Esophagus mucosa (tissue), 1 donor: ENCODE measurements at places on chromosomes 2 and 18. TPM values are rescaled to one million over a fixed set of nuclear protein-coding genes. Genes with fewer than 3 reads are reported as not detected.

IL37 gene
- not detected for total RNA-seq

- no peak for ATAC-seq
Measured at GRCh38 chr18:59231114-59231513, 11.2 kb downstream of the GRP start.

DNA sequence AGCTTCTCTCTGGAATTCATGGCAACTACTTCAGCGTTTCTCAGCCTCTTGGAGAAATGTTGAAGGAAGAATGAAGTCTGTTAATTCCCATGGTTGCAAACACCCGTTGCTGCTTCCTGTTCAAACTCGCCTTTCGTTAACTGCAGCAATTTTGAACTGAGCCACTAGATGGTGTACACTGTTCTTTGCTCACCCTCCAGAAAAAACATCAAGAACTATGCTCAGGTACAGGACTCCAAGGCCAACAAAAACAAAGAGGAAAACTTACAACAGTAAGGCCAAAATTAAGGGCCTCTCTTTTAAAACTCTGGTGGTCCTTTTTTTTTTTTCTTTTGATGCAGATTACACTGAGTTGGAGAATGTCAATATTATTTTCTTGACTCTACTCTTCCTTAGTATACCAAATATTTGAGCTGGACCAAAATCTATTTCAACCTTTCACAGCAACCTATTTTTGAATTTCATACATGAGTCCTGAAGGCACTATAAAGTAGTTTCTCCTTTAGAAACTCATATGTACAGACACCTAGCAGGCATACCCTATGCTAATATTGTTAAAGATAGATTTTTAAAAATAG is 58.2 kb downstream of the KLHL14 start:
- peak; percentile 87 for ATAC-seq

DNA sequence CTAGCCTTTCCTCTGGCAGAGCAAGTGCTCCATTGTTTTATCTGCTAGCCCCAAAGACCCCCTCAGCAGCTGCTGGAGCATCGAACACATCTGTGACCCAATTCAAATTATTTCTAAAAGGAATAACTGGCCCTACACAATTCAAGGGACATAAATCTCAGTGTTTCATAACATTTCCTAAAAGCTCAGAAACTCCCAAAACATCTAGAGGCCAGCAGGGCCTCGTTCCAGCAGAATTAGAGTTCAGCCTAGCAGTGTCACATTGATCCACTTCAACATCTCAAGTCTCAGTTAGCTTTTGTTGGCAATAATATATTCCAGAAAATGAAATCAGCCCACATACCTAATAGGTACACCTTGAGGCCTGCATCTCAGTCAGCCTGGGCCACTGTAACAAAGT is 179.1 kb downstream of the ETAA1 start:
- no peak for ATAC-seq

DUSP19 gene
- total RNA-seq, result 1.2 TPM

DNA sequence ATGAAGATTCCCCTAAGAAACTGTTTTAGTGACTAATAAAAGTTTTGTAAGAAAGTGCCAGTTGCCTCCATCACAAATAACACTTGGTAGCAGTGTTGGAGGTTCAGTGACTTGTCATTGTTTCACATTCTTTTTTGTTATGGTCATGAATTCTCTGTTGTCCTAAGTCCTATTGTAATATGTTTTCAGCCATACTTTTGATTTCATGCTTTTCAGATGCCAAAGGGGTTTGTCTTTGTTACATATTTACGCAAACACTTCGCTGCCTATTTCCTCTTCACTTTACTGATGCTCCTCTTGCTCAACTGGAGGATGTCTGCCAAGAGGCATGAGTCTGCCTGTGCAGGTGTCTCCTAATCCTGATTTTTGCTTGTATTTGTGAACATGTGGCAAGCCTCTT is 66.6 kb downstream of the PHLPP1 start:
- peak; percentile 89 for ATAC-seq

GRCh38 chr2:58770846-58771245 is 529.7 kb upstream of the FANCL start:
- ATAC-seq, result no peak

GRCh38 chr2:213248637-213249036 is 35.6 kb upstream of the SPAG16 start:
- ATAC-seq, result peak; percentile 97

GRCh38 chr18:45538444-45538843 is 76.8 kb upstream of the SLC14A2 start:
- no peak for ATAC-seq

- ATAC-seq, result peak; percentile 32
Measured at GRCh38 chr2:235087832-235088495, 136.1 kb downstream of the SH3BP4 start.

GRCh38 chr2:143875295-143876233 is 644.4 kb downstream of the ZEB2 start:
- no peak for ATAC-seq

GRCh38 chr2:95356821-95357700 is 45.4 kb upstream of the FAHD2A start:
- ATAC-seq, result no peak

DNA sequence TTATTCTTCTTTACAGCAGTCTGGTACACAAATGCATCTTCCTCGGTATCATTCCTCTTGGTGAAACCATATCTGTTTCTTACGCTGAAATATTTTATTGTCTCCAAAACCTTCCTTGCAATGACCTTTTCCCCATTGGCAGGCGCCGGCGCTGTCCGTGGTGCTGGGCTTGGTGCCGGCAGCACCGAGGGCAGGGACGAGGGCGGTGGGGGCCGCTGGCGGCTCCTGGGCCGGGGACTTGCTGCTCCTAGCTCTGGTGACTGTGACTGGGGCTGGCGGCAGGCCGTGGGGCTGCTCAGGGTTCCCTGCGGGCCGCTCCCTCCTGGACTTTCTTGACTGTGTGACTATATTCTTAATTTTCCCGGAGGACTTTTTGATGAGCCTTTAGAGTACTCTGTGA is 72.5 kb downstream of the GPR39 start:
- ATAC-seq, result no peak

GRCh38 chr18:78838183-78838582 is 141.4 kb upstream of the SALL3 start:
- ATAC-seq, result no peak

- ATAC-seq, result no peak
Measured at GRCh38 chr2:165871025-165871424, 77.0 kb upstream of the GALNT3 start.

- ATAC-seq, result no peak
Measured at GRCh38 chr2:131645177-131645765, 117.6 kb downstream of the CCDC74A start.

RNF152 gene
- total RNA-seq, result 7.7 TPM

GRCh38 chr2:198161151-198161550 is 356.8 kb downstream of the PLCL1 start:
- no peak for ATAC-seq

DNA sequence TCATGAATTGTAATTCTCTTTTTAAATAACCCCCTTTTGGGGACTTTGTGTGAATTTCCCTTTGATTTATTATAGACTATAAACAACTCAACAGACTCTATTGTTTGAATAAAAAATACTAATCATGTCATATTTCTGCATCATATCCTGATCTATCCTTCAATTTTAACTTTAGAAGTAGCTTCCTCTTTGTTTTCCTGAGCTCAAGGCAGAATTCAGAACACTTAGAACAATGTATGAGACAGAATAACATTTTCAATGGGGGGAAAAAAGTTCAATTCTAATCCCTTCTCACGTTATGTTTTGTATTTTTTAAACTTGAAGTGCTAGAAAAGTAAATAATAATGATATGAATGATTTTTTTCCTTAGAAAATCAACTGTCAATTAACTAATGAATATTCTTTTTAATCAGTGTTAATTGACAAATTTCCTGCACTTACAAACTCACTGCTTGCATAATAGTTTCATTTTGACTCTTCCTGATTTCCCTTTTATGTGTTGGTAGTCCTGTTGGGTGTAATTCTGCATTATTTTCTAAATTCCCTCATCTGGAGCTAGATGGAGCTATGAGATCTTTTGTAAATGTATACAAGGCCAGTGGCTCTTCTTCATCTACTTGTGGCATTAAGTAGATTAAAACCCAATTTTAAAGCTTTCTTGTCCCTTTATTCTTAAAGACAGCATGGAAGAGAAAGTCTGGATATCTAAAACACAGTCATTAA is 326.1 kb downstream of the PARD3B start:
- ATAC-seq, result no peak

DNA sequence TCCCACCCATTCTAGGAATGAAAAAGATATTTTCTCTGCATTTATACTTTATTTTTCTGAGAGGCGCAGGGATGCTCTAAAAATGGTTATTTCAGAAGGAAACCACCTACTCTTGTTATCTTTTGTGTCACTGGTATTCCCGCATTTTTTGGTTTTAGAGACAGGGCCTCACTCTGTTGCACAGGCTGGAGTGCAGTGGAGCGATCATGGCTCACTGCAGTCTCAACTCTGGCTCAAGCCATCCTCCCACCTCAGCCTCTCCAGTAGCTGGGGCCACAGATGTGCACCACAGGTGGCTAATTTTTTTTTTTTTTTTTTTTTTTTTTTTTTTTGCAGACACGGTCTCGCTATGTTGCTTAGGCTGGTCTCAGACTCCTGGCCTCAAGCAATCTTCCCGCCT is 135.9 kb downstream of the NCK2 start:
- no peak for ATAC-seq

HJURP gene
- 9.4 TPM for total RNA-seq

DNA sequence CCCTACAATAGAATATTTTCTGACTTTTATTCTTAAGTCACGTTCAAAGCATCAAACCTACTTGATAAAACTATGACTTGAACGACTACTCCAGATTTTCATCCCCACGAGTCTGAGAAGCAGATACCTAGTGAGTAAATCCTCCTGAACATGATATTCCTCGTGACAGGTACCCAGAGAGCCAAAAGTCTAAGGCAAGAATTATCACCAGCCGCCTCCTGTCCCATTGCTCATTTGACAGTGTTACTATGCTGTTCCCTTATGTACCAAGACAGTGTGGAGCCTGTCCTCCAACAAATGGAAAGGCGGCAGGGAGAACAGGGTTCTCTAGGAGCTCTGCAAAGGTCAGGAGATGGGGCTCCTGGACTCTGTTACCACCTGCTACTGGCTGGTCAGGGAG is 8.3 kb upstream of the ALPK2 start:
- no peak for ATAC-seq

GREB1 gene
- 0.60 TPM for total RNA-seq

GRCh38 chr2:8761529-8762164 is 75.8 kb downstream of the KIDINS220 start:
- no peak for ATAC-seq

QPCT gene
- total RNA-seq, result 5.9 TPM

DNA sequence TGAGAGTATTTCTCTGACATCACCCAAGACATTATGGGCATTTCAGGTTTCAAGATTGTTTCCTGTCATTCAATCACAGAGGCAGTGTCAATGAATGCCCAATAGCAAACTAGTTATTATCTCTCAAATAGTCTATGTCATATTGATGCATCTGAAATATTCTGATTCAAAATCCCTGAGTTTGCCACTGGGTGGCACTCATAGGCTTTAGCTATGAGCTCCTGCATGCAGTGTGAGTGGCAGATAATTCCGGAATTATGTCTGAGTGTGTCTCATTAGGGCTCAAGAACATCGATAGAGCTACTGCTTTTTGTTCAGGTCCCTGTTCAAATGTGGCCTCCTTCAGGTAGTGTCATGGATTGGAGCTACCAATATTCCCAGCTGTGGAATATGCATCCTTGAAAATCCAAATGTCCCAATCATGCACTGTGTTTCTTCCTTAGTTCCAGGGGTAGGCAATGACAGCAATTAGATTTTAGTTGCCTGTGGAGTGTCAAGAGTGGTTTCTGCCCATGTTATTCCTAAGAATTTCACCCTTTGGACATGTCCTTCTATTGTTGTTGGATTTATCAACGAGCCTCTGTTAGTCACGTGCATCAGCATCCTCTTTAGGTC is 7.8 kb upstream of the OR6B3 start:
- ATAC-seq, result peak; percentile 80

DNA sequence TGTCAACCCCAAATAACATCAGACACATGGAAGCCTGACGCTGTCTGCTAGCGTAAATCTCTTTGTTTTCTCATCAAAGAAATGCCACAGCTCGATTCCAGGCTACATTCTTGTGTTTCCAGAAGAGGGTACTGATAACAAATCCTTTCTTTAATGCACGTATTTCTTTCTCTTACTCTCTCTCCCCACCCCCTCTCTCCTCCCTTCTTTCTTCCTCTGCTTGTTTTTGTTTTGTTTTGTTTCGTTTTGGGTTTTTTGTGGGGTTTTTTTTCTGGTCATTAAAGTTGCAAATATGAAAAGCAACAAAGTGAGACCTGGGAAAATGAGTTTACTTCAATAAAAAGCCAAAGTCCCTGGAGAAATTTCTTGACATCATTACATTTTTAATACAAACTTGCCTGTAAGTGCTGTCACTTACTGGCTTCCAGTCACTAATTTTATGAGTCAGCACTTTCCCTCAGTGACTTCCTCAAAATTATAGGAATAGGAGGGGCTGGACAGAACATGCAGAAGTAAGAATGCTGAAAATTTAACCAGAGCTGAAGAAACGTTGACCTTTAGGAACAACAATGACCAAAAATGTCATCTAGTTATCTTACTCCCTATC is 106.7 kb upstream of the NABP1 start:
- ATAC-seq, result peak; percentile 38

RAB17 gene
- total RNA-seq, result 7.8 TPM

DNA sequence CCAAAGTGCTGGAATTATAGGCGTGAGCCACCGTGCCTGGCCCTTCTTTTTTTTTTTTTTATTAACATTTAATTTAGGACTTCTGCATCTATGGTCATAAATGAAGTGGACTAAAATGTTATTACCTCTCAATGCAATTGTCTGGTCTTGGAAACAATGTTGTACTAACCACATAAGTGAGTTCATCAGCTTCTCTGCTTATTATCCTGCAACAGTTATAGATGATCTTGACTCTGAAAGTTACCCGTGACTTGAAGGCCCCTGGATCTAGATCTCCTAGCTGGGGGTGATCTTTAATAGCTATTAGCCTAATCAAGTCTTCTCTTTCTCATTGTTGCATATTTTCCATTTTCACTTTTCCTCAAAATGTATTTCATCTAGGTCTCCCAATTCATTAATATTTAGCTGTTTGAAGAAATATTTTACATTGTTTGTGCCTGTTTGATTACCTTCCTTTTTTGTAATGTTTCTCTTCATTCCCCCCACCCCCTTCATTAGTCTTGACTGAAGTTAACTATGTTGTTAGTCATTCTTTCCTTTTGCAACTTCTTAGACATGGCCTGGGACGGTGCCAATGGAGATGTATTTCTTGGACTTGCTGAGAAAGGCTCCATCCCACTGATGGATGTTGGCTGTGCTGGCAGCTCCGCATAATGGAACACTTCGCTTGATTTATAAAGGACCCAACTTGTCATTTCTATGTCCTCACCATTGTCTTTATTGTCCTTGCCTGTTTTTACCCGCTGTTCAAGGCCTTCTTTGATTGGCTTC is 141.6 kb upstream of the RIOK3 start:
- peak; percentile 36 for ATAC-seq

DDX1 gene
- 63.5 TPM for total RNA-seq

PPIL3 gene
- total RNA-seq, result 22.3 TPM

SLC14A1 gene
- 0.52 TPM for total RNA-seq

- peak; percentile 82 for ATAC-seq
Measured at GRCh38 chr2:205685314-205686055, 3.2 kb downstream of the NRP2 start.

GRCh38 chr2:48213646-48214045 is 307.3 kb upstream of the FBXO11 start:
- ATAC-seq, result no peak

GRCh38 chr2:233059547-233059796 is 670 bp upstream of the INPP5D start:
- no peak for ATAC-seq

GRCh38 chr2:85797263-85797660 is 43.5 kb downstream of the ATOH8 start:
- no peak for ATAC-seq

MROH2A gene
- total RNA-seq, result 0.52 TPM

ALLC gene
- total RNA-seq, result not detected

TGFA gene
- 42.6 TPM for total RNA-seq

ABCB11 gene
- not detected for total RNA-seq

STARD6 gene
- not detected for total RNA-seq
